ENCODE measurements at places on chromosomes 11 and 22.

GRCh38 chr11:83694191-83694910 lies 408.2 kb upstream of the CCDC90B start:
- no peak for DNase-seq

DNA sequence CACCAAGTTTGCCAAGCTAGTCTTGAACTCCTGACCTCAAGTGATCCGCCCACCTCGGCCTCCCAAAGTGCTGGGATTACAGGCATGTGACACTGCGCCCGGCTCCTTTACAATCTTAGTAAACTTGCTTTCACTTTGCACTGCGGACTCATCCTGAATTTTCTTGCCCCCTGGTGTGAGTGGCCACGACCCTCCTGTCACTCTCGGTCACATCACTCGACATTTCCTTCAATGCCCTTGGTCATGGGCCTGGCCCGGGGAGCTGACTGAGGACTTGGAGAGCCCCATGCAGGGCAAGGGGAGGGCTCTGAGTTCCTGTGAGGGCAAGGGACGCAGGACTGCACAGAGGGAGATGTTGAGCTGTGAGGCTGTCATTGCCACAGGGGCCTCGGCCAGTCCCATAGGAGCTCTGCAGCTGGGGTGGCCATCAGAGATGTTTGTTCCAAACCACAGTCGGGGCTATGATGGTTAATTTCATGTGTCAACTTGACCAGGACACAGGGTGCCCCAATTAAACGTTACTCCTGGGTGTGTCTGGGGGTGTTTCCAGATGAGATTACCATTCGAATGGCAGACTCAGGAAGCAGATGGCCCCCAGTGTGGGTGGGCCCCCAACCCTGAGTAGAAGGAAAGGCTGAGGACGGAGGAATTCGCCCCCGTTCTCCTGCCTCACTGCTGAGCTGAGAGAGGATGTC lies 21.2 kb downstream of the A4GALT start:
- DNase-seq, result no peak

GRCh38 chr11:67174311-67174710 lies 55.2 kb downstream of the KDM2A start:
- DNase-seq, result no peak

DNA sequence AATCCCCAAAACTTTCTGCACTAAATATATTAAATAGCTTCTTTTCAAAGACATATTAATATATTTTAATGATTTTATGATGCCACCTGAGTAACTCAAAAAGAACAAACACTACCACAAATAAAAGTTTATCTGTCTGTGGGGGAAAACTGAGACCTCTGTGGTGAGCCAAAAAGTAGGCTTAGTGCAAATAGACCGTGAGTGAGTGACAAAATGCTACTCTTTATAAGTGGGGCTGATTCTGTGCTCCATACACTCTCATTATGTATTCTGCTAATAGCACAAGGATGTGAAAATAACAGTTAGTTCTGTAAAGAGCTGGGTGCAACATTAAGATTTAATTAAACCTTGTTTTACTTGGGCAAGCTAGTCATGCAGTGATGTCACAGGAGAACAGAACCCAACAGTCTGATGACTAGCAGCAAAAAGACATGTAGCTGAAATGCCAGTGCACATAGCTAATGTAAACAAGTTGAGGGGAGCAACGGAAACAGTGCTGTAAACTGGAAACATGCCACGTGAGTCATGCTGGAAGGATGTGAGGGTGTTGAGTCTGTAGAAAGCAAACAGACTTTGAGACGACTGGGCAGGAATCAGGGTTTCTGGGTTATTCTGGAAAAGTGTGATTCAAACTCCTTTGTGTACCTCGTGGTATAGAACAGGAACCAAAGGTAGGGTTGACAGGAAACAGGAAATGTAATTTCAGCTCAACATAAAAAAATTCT lies 1130.4 kb downstream of the LRRC4C start:
- peak; percentile 97 for DNase-seq

- no peak for DNase-seq
These were observed 1.2 kb downstream of the KLHL35 start for GRCh38 chr11:75431533-75432525.

DNA sequence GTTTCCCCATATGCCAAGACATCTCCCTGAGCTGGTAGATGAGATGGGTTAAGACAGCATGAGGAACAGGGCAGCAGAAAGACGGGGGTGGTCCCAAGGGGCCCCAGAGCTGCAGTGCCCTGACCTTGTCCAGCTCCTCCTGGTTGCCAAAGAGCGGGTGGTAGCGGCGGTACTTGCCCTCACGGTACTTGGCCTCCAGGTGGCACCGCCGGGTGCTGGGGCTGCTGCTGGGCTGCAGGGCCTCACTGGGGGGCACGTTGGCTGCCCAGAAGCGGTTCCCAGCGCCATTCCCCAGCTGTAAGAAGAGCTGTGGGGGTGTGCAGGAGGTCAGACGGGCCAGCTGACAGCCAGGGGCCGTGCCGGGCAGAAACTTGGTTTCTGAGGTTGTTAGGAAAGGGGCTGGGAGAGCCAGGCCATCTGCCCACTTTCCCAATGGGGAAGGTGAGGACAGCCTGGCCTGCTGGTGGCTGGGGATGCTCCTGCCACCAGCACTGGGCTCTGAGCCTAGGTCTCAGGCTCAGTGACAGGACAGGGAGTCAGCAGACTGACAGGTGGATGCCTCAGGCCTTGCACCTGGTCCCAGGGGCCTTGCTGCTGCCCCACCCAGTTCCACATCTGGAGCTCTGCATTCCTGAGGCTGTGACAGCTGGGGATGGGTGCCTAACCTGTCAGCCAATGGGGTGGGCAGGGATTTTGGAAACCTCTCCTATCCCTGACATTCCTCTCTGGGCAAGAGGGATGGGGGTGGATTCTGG lies 30.0 kb upstream of the PDE2A start:
- DNase-seq, result no peak

GRCh38 chr11:127651175-127651887 lies 650.8 kb upstream of the KIRREL3 start:
- DNase-seq, result peak; percentile 67

Data from SW 1271 (cell line).